ENCODE measurements at places on chromosomes 4 and X.

- no peak for DNase-seq
Observed at GRCh38 chrX:13266641-13267345, 53.1 kb downstream of the ATXN3L start.

DNA sequence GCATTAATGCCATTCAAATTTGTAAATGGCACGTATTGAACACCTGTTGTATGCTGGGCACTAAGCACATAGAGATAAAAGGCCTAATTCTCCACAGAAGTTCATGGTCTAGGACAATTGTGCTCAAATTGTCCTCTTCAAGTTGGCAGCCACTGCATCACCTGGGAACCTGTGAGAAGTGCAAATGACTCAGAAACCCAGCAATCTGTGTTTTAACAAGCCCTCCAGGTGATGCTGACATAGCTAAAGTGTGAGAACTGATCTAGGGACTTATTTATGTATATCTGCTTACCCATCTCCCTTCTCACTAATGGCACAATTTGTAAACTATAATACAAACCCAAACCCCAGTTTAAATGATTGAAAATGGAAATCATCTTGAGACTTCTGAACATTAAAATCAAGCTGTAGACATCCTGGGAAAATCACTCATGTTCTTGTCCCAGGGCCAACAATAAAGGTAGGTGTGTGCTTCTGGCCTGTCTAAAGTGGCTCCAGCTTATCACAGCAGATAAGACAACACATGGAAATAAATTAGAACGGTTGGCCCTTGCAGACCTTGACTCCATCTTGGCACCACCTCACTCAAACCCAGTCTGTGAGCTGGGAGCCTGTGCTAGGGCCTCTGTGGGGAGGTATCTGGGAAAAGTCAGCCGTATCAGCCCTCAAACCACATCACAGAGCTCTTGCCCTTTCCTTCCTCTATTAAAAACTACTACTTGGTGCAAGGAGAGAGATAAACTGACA, 46.8 kb downstream of the UCHL1 start:
- DNase-seq = no peak

- DNase-seq = no peak
Observed at GRCh38 chr4:86013621-86014020, 346.2 kb downstream of the MAPK10 start.

- no peak for DNase-seq
Observed at GRCh38 chr4:89101256-89102161, 9.8 kb upstream of the TIGD2 start.

DNA sequence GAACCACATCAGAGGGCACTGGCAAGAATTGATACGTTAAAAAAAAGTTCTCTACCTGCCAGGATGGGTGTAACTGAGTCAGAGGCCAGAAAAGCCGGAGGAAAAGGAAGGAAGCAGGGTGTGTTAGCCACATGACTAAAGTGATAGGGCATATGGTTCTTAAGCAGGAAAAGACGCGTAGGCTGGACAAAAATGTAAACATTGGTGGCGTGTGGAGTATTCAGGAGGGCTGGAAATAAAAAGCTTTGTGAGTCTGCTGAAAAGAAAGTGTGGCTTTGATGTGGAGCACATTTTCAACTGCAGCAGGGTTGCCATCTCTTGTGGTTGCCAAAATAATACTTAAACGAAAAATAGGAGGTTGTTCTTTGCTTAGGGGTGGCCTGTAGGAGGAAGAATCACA, 186.5 kb upstream of the RPL34 start:
- DNase-seq = no peak

DNA sequence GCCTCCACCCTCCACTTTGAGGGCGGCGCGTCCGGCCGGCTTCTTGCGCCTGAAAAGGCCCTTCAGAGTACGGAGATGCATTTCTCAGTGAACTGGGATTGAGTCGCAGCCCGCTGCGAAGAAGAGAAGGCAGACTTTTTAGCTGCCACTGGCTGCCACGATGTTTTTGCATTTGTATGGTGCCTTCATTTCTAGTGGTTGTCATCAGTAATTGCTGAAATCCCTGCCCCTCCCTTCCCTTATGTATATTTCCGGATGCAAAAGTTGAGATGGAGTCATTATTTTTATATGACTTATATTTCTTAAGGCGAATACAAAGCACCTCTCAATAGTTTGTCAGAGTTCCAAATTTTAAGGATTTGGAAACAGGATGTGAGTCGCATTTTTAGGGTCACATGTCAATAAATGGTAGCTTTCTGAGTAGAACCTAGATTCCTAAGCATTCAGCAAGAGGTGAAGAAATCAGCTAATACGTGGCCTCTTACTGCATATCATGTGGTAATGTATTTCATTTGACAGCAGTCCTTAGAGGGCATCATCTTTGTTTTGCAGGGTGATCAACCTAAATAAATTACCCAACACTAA, 658 bp downstream of the ATP6AP2 start:
- DNase-seq = no peak

- no peak for DNase-seq
Observed at GRCh38 chrX:124343016-124343415, 3.3 kb upstream of the SH2D1A start.

All from activated CD4-positive, alpha-beta T cell treated with anti-CD3 and anti-CD28 coated beads for 24 hours (primary cell).